IgD-negative memory B cell (primary cell): ENCODE measurements at places on chromosomes 1 and 21. TPM values are rescaled to one million over a fixed set of nuclear protein-coding genes. Genes with fewer than 3 reads are reported as not detected.

OLFML2B gene
- polyA plus RNA-seq: not detected

FAM43B gene
- not detected for polyA plus RNA-seq

RASSF5 gene
- polyA plus RNA-seq: 130 TPM

SYT14 gene
- polyA plus RNA-seq: not detected
